Right hindlimb (tissue), 1 donor: ENCODE measurements at places on chromosomes 7 and 10.

DNA sequence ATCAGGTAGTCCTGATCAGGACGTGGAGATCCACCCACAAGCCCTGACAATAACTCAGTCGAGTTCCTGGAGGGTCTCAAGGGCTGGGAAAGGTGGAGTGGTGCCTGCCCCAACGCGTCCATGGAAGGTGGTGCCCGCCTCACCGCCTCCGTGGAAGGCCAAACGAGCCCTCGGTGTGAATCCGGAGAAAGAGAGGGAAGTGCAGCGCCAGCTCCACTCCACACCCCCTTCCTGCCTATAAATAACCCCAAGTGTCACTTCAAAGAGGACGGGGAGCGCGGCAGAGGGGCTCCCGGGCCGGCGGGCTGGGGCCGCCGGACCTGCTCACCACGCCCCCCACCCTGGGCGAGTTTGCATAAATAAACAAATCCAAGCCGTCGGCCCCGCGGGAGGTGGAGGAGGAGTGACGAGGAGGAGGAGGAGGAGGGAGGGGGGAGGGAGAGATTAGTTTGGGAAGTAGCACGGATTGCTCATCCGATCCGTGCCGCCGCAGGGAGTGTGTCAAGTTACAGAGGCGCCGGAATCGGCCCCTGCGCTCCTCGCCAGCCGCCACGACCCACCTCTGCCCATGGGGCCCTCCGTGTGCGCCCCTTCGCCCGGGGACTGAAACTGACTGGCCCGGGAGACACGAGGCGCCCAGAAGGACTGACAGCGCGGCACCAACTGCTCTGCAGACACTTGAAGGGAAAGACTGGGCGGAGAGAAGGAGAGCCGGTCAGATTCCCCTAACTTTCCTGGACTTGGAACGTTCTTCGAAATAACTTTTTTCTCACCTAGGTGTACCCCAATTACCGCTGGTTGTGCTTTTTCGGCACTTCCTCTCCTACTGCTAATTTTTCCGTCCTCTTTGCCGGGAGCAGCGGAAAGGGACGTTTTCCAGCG is at the start of gene COL13A1:
TSS of gene COL13A1 (plus strand) at position 473 of the 882 bp plus-strand sequence. CDS start 518 bp downstream, outside the sequence.
- DNase-seq: peak; percentile 68

DNA sequence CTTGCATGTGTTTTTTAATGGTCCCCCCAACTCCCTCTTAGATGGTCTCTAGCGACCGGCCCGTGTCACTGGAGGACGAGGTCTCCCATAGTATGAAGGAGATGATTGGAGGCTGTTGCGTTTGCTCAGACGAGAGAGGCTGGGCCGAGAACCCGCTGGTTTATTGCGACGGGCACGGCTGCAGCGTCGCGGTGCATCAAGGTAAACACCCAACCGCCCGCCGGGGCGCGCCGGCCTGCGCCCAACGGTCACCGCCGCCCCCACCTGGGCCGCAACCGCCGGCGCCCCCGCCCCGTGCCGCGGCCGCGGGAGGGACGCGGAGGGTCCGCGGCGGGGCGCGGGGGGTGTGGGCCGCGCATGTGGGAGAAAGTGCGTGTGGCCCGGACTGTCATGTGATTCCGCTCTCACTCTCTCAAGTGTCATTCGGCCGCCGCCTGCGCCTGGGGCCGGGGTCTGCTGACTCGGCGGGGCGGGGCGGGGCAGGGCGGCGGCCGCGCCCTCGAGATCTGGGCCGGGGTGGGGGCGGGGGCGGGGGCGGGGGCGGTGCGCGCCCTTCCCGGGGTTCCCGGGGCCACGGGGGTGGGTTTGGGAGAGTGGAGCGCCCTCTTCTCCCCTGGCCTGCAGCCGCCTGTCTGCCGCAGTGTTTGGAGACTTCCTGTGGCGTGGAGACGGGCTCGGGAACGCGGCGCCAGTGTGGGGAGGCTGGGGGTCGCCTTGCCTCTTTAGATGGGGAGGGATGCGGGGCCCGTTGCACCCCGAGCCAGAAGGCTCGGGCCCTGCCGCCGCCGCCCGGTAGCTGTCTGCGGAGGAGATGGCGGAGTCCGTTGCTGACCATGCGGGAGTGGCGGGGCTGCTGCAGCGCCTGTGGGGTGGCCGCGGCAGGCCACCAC is 817 bp downstream of the MLLT10 start:
- DNase-seq: peak; percentile 77

DNA sequence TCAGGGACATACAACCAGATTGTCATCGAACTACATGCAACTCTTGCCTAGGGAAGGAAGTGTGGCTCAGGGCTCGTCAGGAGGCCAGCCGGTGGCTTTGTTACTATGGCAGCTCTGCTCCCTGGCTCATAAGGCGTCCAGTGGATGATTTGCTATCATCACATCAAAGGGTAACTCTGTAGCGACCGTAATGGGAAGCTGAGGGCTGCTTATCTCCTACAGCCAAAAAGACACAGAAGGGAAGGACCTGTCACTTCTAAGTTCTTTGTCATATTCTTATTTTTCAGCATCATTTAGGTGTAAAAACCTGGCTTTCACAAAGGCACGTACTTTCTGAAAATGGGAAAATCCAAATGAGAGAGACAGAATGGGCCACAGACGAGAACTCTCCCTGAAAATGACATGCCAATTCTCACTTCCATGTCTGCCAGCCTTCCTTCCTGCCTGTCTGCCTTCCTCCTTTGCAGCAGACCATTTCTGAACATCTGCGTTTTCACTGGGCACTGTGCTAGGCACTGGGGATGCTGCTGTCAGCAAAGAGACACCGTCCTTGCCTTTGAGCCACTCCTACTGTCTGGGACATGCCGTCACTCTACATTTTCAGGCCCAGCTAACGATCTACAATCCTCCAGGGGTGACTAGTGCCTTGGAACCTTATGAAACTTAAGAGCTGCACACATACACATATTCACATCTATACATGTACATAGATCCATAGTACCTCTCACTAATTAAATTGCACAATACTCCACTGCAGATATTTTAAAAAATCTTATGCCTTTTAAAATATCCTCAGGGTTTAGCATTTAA is 26.9 kb downstream of the ENKUR start:
- DNase-seq: no peak

GRCh38 chr7:85154282-85154937 is 32.4 kb downstream of the SEMA3D start:
- DNase-seq: no peak

DNA sequence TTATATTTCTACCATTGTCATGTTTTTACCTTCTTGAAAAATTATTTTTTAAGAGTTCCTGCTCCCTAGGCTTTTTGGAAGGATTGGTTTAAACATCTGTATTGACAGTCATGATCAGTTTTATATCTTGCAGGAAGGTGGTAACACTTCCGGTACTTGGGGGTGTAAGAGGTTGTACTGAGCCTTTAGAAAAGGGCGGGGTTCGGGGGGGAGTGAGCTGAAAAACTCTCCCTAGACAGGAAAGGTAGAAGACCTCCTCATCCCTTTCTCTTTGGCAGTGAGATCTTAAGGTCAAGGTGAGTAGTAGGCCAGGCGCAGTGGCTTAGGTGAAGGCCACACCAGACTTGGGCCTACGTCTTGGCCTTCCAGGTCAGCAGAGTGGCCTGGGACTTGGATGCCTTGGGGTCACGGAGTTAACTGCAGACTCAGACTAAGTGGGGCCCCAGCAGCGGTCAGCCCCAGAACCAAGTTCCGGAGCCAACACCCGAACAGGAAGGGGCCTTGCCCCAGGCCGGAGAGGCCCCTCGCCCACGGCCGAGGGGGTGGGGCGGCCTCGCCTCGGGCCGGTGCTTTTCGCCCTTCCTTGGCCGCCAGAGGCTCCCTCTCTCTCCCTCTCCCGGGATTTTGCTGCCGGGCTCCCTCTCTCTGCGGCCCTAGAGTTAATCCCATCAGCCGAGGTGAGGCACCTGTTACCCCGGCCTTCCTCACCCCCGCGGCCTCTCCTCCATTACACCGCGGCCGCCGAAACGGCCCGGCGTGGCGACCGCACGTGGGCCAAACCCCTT is at the start of gene PPP1R9A:
TSS of gene PPP1R9A (plus strand) at position 569 of the 785 bp plus-strand sequence. CDS start 2,520 bp downstream, outside the sequence.
- DNase-seq: peak; percentile 48

DNA sequence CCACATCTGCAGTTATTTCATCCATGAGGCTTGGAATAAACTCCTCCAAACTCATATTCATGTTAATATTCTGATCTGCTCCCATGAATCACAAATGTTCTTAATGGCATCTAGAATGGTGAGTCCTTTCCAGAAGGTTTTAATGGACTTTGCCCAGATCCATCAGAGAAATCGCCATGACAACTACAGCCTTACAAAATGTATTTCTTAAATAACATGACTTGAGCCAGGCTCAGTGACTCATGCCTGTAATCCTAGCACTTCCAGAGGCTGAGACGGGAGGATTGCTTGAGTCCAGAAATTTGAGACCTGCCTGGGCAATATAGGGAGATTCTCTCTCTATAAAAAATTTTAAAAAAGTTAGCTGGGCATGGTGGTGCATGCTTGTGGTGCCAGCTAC is 102.1 kb upstream of the TMEM168 start:
- DNase-seq: no peak

DNA sequence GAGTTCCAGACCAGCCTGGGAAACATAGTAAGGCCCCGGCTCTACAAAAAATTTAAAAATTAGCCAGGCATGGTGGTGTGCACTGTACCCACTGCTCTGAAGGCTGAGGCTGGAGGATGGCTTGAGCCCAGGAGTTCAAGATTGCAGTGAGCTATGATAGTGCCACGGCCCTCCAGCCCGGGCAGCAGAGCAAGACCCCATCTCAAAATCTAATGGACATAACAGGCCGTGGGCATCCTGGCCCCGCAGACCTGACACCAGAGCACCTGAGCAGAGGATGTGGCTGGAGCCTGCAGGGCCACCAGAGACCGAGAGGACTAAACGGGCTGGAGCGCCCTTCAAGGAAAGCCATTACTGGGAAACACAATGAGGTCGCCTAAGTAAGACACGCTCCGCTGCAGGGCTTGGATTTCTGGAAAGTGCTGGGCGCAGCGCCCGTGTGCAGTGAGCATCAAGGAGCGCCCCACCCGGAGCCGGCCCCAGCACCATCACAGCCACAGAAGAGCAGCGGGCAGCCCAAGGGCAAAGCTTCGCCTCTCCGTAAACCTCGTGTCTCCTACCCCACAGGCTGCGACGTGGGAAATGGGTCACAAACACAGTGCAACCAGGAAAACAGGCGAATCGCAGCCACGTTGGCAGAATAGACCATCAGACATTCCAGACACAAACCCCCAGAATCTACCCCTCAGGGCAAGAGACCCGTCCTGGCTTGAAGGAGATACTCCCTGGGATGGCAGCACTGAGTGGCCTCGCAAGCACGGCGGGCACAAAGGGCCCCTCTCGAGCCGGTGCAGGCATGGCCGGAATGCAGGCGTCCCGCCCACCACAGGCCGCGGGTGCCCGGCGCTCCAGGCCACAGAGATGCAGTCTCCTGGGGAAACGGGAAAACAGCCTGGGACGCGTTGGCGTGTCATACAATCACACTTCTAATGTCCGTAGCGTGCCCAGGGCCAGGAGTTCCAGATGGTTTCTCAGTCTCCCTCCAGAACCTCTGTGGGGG is 4.9 kb downstream of the RADIL start:
- DNase-seq: no peak

GRCh38 chr7:88101769-88102168 is 118.1 kb downstream of the SRI start:
- DNase-seq: no peak

- no peak for DNase-seq
Observed at GRCh38 chr7:19958309-19958896, 185.0 kb upstream of the TMEM196 start.

DNA sequence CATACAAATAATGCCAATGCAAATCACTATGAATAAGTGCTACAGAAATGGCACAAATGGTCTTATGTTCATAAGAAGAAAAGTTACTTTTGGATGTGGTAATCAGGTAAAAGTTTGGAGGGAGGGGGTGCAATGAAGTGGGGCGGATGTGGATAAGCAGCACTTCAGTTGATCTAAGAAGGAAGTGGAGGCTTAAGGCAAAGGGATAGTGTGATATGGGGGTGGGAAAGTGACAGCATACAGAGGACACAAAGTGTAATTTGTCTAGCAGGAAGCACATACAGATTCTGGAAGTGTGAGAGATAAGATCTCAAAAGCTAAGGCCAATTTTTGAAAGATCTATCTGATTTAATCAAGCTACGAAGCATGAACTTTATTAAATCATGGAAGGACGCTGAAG is 6.3 kb downstream of the BET1 start:
- DNase-seq: no peak

GRCh38 chr10:80529604-80530003 is 8.1 kb upstream of the SH2D4B start:
- no peak for DNase-seq

DNA sequence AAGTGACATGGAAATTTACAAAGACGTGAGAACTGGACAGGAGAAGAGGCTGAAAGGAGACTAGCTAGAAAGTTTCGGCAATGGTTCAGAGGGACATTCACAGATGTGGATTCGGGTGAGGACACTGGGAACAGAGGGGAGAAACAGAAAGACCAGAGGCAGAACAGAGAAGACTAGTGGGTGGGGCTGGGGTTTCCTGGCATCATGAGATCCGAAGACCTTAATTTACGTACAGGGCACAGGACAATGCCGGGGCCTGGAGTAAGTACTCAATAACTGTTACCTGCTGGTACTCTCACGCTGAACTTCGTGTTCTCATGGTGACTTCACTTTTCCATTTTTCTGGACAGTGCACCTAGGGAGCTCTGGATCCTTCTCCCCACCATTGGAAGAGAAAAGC is 53.5 kb downstream of the VOPP1 start:
- DNase-seq: no peak

- DNase-seq: no peak
Observed at GRCh38 chr7:104363355-104363754, 35.0 kb downstream of the LHFPL3 start.

- DNase-seq: no peak
Observed at GRCh38 chr10:78038791-78039547, 5.3 kb downstream of the RPS24 start.

GRCh38 chr10:132329565-132330485 is 2.2 kb upstream of the LRRC27 start:
- no peak for DNase-seq

- DNase-seq: no peak
Observed at GRCh38 chr7:30057741-30058140, 29.5 kb downstream of the PLEKHA8 start.

GRCh38 chr7:24732646-24733413 is 24.4 kb downstream of the GSDME start:
- DNase-seq: no peak

GRCh38 chr10:132570771-132571649 is 33.4 kb downstream of the INPP5A start:
- no peak for DNase-seq

DNA sequence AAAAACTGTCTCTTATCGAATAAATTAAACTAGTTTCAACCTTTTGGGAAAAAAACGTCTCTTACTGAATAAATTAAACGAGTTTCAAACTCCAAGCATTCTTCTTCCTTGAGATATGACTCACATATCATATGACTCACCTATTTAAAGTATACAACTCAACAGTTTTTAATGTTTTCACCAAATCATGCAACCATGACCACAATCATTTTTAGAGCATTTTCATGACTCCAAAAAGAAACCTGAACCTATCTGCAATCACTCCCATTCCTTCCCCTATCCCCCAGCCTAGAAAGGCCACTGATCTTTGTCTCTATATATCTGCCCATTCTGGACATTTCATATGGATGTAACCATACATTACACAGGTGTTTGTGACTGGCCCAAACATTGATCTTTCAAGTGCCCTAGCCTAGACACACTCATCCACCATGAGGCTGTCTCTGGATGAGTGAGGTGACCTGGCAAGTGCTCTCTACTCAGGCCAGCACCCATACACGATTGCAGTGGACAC is 115.3 kb downstream of the PIP4K2A start:
- no peak for DNase-seq
